ENCODE measurements at places on chromosomes 1 and 21.

DNA sequence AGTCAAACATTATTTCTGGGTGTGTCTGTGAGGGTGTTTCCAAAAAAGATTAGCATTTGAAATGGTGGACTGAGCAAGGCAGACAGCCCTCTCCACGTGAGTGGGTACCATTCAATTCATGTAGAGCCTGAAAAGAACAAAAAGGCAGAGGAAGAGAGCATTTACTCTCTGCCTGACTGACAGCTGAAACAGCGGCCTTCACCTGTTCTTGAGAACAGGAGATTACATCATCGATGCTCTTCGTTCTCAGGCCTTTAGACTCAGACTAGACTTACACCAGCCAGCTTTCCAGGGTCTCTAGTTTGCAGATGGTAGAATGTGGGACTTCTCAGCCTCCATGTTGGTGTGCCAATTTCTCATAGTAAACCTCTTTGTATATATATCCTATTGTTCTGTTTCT, 302.3 kb downstream of the BACH1 start:
- no peak for DNase-seq

DNA sequence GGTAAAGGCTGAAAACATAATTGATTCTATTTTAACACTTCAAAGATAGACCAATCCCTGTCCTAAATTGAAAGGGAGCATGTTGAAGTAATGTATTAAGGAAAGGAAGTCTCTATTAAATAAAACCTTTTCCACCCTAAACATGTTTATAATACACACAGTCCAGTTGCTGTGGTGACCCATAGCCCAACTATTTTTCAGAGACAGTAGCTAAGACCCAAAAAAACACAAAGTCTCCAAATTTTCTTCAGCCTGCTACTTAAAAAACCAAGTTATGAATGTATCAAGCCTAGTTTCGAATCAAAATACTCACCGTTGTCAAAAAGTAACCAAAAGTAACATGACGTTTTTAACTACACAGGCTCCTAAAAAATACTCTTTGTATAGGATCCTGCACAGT, 1.6 kb downstream of the ELK4 start:
- no peak for DNase-seq

- no peak for DNase-seq
Observed at GRCh38 chr1:42815941-42816584, 859 bp upstream of the ERMAP start.

GRCh38 chr1:189662190-189662589, 815.5 kb downstream of the BRINP3 start:
- DNase-seq: no peak

DNA sequence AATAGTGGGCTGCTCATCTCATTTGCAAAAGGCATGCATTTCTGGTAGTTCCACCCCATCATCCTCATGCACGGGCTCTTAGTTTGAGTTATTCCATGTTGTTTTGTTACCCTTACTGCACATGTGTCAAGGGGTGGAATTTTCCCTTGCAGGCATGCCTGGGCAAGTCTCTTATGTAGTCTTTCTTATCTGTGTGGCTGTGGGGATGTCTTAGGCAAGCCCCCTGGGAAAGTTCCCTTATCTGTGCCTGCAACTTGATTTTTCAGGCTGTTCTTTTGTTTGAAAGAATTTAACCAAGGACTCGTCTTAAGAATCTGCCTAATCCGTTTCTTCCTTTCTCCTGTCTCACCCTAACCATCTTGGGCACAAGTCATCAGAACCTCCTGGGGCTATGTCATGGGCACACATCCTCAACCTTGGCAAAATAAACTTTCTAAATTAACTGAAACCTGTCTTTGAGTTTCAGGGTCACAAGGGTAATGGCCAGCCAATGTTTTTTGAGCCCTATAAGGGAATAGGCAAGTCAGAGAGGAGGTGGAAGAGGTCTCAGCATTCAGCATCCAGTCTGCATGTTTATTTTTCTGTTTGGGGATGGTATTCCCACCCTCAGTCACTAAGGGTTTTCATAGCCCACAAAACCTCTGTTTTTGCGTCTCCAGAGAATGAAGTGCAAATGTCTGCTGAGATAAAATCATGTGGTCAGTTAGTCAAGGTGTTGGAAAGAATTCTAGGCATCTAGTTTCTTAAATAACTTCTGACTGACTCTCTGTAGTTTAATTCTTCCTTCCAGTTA, 579.7 kb downstream of the PLA2G4A start:
- DNase-seq: no peak

DNA sequence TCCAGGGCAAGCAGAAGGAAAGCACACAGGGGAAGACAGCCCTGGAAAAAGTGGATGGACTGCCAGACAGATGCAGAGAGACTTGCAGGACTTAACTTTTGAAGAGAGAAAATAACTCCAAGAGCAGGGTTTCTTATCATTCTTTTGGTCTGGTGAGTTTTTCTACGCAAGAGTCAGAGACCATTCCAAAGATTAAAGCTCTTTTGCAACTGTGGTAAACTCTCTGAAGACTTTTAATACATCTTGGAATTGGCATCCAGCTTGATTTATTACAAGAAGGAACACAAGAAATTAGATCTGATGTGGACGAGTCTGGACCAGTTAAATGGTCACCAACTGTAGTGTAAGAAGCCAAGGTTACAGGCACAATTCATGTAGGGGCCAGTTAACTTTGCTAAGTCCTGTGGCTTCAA, 153.4 kb downstream of the SIPA1L2 start:
- DNase-seq: no peak

GRCh38 chr1:192907545-192908243, 98.9 kb downstream of the RGS2 start:
- no peak for DNase-seq

GRCh38 chr1:20558191-20558590, 5.8 kb downstream of the FAM43B start:
- no peak for DNase-seq

- DNase-seq: no peak
Observed at GRCh38 chr1:17350928-17351446, 21.0 kb upstream of the PADI6 start.

DNA sequence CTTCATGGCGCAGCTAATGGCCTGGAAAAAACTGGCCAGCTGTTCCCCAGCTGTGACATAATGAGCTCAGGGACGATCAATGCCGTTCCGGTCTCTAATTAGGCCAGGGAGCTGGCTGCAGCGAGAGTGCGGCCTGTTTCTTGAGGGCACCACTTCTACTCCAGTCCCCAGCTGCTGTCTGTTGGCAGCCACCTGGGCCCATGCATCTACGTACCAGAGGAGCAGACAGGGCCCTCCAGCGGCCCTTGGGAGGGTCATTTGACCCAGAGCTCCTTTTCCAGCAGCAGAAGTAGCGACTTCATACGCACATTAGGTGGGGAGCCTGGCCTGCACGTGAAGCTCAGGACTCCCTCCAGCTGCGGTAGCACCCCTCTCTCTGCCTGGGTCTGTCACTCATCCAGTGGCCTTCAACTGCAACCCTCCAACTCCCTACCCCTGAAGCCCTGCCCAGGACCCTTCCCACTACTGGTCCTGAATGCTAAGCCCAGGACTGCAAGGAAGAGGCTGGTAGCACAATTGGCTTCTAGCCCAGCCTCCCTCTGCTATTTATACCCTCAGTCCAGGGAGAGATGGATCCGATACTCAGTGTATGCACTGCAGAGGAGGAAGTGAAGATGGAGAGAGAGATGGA, 9.1 kb upstream of the GPR61 start:
- DNase-seq: no peak

DNA sequence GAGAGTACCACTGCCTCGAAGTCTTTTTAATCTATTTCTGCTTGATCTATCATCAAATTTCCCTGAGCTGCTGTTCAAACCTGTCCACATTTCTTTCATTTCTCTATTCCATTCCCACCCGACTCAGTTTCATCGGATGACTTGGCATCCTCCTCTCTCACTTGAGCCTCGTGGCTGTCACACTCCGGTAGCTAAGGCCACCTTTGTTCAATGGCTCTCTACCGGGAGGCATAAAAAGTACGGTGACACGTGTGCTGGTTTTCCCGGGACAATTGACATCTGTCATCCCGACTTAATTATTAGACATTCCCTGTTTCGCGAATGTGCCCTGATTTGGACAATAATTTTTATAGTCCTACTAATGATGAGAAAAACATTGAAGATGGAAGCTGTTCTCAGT, 22.6 kb downstream of the MIS18A start:
- no peak for DNase-seq

DNA sequence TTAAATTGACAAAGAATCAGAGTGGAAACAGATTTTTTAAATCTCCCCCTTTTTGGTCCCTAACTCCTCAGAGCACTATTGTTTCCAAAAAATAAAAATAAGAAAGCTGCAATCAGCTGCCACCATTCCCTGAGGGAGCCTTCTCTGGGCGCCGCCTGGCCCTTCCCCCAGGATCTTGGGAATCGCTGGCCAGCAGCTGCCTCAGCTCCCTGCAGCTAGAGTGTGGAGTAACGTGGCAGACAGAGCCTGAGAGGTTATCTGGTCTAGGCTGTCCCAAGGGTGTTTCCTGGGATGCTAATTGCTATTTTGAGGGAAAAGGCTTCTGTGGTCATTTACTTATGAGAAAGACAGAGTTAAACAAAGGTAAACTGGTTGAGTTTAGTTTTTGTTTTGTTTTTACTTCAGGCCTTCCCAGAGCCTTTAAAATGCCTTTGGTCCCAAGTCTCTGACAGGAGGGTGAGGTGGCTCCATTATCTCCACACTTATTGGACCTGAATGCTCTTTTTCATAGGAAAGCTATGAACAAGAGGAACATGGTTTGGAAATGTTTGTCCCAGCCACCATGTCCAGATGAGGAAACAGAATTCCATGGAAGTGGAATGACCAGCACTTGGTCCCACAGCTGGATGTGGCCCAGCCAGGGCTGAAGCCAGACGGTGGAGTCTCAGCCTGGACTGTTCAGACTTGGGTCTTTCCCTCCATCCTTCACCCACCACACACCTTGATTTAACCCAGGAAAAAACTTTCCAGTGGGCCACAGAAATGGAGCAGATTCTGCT, 14.1 kb upstream of the KIAA1614 start:
- no peak for DNase-seq

DNA sequence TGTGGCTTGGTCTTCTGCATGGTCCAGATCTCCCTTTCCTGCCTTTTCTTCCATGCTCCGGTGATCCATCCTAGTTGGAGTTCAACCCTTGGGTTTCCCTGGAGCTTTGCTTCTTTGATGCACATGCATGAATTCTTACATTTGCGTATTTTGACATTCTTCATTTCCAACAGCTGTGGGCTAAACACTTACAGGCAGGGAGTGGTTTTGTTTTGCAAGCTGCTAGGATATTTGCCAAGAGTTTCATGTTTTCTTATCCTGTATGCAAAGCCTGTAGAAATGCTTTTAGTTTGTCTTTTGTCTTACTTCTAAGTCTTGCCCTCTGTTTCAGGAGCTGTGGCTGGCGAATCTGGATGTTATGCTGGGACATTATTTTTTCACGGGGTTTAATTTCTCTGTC, 90.3 kb upstream of the PAXBP1 start:
- no peak for DNase-seq

DNA sequence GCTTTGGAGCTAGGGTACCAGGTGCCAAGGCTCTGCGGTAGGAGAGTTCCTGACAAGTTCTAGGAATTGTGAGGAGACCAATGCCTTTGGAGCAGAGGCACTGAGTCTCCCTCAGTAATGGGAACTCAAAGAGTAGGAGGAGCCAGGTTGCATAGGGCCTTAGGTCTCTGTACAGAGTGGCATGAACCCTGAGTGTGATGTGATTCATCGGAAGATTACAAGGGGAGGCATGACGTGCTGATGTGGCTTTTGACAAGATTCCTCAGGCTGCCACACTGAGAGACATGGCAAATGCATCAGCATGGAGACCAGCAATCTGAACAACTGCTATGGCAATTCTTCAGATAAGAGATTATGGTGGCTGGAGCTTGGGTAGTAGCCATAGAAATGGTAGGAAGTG, 94.6 kb upstream of the SLC44A3 start:
- DNase-seq: no peak

- DNase-seq: no peak
Observed at GRCh38 chr1:109877317-109877771, 33.3 kb upstream of the CSF1 start.

DNA sequence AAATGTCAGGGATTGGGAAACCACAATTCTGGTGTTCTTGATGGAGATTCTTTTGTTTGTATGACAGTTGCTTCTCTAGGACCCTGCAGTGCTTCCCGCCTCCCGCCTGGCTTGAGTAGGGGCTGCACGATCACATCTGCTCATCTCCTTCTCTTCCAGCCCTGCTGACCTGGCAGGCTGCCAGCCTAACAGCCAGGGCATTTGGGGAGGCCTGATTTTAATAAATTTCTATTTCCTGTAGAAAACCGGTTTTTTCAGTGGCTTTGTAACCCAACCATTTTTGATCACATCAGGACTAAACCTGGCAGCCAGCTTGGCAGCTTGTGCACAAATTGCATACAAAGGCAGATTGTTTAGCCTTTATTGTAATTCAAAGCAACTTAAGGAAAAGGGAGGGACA, 78.9 kb downstream of the UBE2U start:
- DNase-seq: no peak

- no peak for DNase-seq
Observed at GRCh38 chr1:55483523-55483922, 268.4 kb upstream of the USP24 start.

- no peak for DNase-seq
Observed at GRCh38 chr1:11766429-11766776, 4.4 kb downstream of the C1orf167 start.

- DNase-seq: no peak
Observed at GRCh38 chr21:40636026-40636425, 210.9 kb downstream of the DSCAM start.

DNA sequence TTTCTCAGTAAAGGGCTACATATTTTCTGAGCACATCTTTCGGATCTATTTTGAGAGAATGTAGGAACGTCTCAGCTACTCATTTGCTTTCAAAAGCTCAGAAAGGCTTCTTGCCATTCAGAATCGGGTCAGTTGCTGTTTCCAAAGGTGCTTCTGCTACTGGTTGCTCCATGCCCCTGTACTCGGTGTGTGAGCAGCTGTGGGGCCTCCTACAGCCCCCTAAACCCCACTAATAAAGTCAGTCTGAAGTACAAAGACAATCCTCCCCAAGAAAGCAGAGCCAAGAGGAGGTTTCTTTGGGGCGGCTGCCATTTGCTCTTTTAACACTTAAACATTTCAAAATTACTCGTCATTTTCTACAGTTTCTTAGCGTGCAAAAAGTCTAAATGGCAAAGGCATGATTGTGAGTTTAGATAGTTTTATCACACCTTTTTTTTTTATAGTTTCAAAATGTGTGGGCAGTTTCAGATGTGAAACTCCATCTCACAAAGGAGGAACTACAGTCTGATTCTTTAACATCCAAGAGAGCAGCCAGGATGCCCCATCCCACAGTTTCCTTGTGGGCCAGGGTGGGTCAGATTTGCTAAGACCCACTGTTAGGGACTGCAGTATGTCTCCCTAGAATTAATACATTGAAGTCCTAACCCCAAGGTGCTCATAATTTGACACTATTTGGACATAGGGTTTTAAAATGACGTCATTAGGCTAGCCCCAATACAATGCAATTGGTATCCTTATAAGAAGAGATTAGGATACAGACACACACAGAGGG, 4.1 kb downstream of the RUNX1 start:
- DNase-seq: no peak

DNA sequence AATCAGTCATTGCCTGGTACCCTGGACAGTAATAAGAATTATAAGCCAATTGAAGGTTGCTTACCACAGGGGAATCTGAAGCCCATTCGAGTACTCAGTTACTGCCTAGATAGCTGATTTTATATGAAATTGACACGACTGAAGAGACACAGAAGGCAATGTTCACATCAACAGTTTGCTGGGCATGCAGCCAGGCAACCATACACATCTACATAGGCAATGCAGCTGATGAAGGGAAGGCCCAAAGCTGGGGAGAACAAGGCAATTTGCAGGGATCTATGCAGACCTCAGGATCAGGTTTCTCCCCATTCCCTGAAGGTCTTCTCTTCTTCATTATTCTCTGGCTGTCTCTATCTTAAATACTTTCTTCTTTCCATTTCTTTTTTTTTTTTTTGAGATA, 448.7 kb downstream of the PTBP2 start:
- no peak for DNase-seq

- no peak for DNase-seq
Observed at GRCh38 chr1:30362603-30362990, 360.8 kb downstream of the MATN1 start.

Measured in activated T-helper 2 cell treated with anti-CD3 and anti-CD28 coated beads, Interferon-gamma antibody, Interleukin-2, Interleukin-4, amounts not matched to agents 10 μg/mL and 5 μg/mL and 100 μg/mL, durations not matched to agents 14 hours and 24 hours and 36 hours (primary cell).